Bronchus fibroblast of lung (primary cell): ENCODE measurements at places on chromosomes 11 and 22. TPM values are rescaled to one million over a fixed set of nuclear protein-coding genes. Genes with fewer than 3 reads are reported as not detected.

Gene GLYATL1B
- not detected in 2 replicates for total RNA-seq

Gene MFRP
- not detected in 2 replicates for total RNA-seq

Gene CCDC73
- total RNA-seq, result not detected in 2 replicates

Gene FAM83F
- total RNA-seq, result under 0.01 and 0.17 TPM in 2 replicates

Gene OR10A2
- total RNA-seq, result not detected in 2 replicates

Gene KRTAP5-2
- not detected in 2 replicates for total RNA-seq
